NCI-H446 (cell line): ENCODE measurements at places on chromosomes 7 and 10.

DNA sequence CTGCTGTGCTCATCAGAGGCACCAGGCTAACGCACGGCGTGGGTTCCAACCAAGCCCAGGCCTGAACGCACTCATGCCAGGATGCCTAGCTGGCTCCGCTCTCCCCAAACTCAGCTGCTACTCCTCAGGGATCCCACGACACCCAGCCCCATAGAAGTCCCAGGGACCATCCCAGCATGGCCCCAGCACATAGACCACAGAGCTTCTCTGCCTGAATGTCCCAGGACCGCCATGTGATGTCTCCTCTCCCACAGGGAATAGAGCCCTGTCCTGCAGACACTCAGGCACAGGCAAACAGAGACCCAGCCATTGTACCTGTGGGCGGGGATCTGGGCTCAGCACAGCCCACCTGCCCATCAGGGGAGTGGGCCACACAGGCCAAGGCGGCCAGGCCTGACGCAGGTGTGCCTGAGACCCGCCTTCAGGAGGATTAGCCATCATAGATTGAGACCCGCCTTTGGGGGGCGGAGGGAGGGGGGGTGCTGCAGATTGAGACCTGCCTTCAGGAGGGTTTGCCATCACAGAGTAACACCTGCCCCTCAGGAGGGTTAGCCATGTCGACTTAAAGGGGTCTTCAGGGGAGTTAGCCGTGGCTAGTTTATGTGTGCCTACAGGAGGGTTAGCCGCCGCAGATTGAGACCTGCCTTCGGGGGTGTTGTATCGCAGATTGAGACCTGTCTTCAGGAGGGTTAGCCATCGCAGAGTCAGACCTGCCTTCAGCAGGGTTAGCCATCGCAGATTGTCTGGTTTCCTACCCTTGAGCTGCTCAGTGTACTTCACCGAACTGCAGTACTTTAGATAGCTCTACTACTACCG lies 29.0 kb downstream of the RASGEF1A start:
- no peak for DNase-seq

DNA sequence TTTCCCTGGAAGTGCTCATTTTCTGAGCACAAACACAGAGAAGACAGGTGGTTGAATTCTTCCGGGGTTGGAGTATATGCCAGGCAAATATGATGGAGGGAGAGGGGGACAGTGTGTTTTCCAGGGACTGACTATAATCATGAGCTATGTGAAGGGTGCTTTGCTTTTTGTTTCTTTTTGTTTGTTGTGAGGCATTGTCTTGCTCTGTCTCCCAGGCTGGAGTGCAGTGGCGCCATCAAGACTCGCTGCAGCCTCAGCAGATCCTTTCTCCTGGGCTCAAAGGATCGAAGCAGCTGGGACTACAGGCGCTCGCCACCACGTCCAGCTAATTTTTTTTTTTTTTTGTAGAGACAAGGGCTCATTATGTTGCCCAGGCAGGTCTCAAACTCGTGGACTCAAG lies 47.3 kb upstream of the CPN1 start:
- DNase-seq: no peak

DNA sequence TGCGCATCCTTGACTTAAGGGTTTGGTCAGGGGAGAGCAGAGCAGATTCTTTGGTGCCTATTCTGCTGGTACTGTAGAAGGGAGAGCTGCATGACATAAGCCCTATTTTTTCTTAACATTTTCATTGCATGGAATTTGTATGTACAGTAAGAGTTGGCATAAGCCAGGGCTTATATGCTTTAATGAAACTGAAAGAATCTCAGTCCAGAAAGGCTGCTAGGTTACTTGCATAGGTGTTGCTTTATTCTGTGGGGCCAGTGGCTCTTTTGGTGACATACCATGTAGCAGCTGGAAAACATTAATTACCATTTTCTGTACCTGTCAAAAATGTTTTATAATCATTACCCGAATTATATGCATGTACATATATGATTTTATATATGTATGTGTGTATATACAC lies 152.1 kb downstream of the LYZL1 start:
- no peak for DNase-seq

DNA sequence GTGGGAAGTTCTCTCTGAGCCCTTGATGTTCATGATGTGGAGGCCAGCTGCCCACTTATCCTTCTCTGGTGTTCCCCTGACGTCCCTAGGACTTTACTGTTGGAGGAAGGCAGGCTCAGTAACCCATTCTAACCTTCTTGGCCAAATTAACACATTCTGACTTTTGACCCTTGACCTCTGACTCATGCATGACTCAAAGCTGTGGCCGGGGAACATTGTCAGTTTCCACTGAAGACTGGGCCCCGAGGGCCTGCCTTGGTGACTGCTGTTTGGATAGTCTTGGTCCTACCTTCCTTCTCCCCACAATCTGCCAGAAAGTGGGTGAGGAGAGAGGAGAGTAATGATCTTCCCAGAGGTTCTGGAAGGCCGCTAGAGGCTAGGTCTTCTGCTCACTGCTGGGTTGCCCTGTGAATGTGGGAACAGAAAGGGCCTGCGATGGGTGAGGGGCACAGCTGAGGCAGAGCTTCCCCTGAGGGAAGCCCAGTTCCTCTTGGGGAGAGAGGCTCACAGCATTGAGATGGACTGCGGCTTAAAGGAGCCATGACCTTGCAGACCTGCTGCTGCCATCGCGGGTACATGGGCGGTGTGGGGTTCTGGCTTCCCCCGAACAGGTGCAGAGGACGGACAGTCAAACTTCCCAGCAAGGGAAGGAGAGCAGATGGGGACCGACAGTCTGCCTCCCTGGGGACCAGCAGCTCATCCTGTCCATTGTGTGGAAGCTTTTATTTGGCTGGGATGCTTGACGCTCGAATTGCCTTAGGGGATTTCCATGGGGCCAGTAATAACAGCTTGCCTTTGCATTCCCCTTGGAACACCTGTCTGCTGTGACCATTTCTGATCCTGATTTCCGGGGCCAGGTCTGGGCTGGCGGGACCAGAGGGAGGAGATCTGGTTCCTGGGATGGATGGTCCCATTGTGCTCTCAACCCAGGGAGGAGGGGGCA lies 43.8 kb downstream of the ADAMTS14 start:
- DNase-seq: no peak

GRCh38 chr10:18414061-18414460 lies 237.3 kb downstream of the NSUN6 start:
- no peak for DNase-seq

GRCh38 chr7:138864667-138865066 lies 66.7 kb upstream of the ATP6V0A4 start:
- no peak for DNase-seq

DNA sequence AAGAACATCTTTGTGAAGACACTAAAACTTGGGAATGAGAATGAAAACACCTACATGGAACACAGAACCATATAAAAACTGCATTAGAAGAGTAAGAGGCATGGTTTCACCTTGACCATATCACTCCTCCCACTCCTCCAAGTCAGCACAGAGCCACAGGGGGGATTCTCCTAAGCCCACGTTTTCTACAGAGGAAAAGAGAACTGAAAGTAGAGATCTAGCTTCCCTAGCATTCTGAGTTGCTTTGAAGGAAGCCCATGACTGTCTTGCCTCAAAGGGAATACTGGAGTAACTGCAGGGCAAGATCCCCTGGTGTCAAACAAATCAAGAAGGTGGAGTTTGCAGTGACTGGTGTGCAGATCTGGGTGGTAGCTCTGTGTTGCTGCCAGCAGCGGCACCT lies 43.9 kb downstream of the HBP1 start:
- no peak for DNase-seq

- DNase-seq: no peak
Observed at GRCh38 chr7:100127866-100128636, 1.3 kb downstream of the MBLAC1 start.

DNA sequence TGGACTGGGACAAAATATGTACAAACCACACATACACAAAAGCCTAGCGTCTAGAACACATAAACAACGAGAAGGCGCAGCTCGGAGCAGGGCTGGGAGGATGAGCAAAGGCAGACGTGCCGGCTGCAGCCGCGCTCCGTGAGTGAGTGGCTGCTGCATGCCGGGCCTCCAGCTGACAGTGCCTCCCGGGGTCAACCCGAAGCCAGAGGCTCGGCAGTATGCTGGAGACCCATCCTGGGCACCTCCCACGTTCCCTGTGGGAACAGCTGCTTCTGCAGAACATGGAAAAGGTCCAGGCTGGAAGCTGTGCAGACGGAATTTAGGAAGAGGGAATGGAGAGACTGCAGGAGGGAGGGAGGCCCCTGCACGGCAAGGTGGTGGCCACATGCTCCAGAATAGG lies 3.6 kb upstream of the GPR146 start:
- peak; percentile 75 for DNase-seq

DNA sequence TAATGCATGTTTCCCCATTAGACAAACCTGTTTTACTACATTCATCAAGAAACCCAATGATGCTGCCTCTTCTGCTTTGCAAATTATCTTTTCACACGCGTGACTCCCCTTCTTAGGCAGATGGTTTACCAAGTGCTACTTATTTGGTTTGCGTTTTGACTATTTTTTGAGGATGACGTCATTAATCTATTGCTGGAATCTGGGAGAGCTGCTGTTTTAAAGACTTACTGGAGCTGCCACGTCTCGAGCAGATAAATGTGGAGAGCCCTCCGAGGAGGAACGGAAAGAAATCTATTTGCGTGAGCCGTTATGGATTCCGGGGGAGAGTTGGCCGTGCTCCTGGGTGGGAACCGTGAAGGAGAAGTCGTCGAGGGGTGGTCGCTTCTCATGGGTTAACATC lies 19.7 kb downstream of the INSYN2A start:
- no peak for DNase-seq

DNA sequence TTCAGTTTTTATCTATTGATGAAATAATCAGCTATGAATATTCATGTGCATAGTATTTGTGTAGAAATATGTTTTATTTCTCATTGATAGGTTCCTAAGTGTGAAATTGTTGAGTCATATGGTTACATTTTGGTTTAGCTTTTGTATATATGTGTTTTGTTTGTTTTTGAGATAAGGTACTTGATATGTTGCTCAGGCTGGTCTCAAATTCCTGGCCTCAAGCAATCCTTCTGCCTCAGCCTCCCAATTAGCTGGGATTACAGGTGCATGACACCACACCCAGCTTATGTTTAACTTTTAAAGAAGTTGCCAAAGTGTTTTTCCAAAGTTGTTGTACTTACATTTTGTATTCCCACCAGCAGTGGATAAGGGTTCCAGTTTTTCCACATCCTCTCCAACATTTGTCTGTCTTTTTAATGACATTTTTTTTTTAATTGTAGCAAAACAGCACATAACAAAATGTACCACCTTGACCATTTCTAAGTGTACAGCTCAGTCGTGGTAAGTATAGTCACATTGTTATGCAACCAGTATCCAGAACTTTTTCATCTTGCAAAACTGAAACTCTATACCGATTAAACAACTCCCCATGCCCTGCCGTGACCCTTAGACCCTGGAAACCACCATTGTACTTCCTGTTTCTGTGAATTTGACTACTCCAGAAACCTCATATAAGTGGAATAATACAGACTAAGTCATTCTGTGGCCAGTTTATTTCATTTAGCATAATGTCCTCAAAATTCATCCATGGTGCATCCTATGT lies 12.6 kb upstream of the UBE2D1 start:
- DNase-seq: no peak

DNA sequence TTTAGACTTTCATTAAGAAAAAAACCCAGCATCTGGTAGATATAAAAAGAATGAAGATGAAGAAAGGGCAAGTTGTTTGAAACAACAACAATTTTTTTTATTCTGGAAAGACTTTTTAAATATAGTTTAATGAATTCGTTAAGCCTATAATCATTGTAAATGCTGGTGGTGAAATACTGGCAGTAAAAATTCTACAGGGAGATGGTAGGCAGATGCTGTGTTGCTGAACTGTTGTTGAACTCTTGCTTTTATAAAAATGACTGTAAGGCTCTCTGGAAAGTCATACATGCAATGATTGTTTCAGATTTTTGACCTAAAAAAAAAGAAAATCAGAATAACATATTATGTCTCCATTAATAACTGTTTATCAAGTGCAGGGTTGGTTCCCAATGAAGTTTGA lies 39.0 kb downstream of the SCIN start:
- DNase-seq: no peak

DNA sequence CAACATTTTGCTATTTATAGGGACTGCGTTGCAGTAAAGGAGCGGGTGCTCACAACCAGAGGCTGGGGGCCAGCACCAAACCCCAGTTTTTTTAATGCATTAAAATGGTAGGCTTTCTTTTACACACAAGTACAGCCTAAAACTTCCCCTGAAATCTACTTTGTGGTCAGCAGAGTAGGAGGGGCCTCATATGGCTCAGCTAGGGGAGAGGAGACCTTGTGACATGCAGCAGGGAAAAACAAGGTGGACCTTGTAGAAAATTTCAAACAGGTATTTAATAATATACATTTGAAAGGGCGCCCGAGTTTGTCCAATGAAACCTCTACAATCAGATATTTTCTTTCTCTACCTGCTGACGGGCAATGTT lies 1.4 kb downstream of the CCDC136 start:
- no peak for DNase-seq

GRCh38 chr10:11874568-11875493 lies 51.7 kb downstream of the PROSER2 start:
- no peak for DNase-seq

GRCh38 chr7:2108501-2109250 lies 124.1 kb downstream of the MAD1L1 start:
- DNase-seq: no peak

- no peak for DNase-seq
Observed at GRCh38 chr7:27420702-27421101, 178.1 kb downstream of the EVX1 start.

DNA sequence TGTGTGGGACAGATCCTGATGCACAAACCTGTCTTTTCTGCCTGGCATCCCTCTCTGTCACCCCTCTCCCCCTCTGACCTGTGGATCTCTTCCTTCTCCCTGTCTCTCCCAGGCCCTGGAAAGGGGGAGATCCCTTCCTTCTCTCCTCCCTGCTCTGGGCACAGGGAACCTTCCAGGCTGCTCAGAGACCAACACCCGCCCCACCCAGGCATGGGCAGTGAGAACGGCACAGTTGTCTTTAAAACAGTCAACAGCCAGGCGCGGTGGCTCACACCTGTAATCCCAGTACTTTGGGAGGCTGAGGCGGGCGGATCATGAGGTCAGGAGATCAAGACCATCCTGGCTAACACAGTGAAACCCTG lies 34.7 kb downstream of the KCNH2 start:
- no peak for DNase-seq

GRCh38 chr7:22675917-22676343 lies 51.1 kb upstream of the IL6 start:
- no peak for DNase-seq

DNA sequence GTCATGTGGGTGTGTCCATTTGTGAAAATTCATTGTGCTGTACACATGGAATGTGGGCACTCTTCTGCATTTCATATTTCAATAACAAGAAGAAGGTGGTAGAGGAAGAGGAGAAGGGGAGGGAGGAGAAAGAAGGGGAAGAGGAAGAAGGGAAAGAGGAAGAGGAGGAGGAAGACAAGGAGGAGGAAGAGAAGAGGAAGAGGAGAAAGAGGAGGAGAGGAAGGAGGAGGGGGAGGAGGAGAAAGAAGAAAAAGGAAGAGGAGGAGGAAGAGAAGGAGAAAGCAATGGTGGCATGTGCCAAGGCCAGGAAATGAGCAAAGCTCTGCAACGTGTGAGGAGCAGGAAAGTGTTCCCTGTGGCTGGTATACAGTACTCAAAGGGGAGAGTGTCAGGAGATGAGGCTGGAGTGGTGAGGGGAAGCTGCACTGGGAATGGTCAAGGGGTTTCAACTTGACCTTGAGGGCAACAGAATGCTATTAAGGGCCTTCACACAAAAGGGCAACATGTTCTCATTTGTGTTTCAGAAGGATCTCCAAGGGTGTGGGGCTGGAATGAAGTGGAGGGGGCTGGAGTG lies 40.5 kb downstream of the WNT2 start:
- DNase-seq: no peak

- no peak for DNase-seq
Observed at GRCh38 chr10:118041316-118041715, 5.4 kb downstream of the RAB11FIP2 start.

- no peak for DNase-seq
Observed at GRCh38 chr7:120431016-120431415, 158.0 kb downstream of the KCND2 start.
